ENCODE measurements at places on chromosomes 7 and 10.

- no peak for DNase-seq
Observed at GRCh38 chr10:102555781-102556328, 52.1 kb downstream of the SUFU start.

DNA sequence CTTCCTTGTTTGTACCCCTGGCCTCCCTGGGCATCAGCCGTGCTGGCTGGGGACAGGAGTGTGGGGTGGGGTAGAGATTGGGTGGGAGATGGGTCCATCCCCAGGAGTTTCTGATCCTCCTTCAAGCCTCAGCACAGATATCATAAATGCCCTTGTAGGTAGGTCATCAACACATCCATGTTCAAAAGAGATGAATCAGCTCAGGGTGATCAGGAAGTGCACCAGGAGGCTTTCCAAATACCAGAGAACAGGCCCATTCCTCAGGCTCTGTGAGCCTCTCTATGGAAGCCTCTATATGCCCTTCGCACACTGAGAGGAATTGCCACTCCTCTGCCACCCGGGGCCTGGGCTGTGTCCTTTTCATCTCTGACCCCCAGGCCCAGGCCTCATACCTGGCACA is 31.9 kb upstream of the ADCYAP1R1 start:
- DNase-seq, result no peak

DNA sequence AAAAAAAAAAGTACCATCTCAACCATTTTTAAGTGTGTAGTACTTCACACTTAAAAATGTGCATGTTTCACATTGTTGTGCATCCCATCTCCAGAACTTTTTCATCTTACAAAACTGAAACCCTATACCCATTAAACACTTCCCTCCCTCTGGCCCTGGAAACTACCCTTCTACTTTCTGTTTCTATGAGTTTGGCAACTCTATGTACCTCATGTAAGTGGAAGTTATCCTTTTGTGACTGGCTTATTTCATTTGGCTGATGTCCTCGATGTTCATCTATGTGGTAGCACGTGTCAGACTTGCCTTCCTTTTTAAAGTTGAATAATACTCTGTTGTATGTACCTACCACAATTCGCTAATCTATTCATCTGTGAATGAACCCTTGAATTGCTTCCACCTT is 12.2 kb downstream of the KCNMA1 start:
- DNase-seq, result no peak

DNA sequence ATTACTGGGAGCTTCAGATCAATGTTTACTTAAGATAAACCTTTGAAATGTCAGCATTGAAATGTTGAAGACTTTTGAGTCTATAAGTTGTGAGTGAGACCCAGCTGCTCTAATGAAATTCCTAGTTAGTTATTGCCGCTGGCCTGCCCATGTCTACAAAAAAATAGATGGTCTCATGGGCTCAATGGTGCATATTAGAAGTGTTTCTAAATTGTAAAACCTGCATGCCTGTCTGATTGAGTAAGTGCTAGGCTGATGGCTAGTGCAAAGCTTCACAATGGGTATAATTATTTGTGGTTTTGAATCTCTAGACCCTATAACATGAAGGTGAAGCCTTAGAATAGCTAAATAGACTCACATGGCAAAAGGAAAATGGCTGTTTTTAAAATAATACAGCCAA is 234.5 kb downstream of the SORCS3 start:
- DNase-seq, result no peak

DNA sequence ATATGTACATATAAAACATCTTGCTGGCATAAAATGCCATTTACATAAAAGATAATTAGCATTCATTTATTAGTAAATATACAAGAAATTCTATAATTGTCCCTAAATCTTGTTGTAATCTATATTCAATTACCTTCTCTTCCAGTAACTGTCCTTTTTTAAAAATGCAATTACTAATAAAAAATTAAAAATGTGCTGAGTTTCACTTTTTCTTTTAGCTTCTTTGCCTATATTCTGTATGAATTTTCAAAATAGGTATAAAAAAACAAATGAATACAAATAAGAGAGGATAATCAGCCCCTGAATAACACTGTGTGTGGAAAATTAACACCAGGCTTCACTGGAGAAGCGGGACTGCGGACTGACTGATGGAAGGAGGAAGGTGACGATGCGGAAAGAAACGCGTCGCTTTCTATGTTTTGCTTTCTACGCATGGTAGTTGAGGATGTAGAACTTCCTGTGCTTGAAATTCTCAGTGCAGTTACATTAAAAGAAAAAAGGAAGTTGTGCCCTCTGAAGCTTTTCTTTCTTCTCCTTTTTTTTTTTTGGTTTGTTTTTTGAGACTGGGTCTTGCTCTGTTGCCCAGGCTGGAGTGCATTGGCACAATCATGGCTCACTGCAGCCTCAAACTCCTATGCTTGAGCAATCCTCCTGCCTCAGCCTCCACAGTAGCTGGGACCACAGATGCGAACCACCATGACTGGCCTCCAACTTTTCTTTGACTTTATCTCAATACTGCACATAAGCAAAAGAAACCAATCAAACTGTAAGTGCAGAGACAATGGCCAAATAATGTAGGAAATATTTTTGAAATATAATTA is 7.4 kb upstream of the ZMYND11 start:
- peak; percentile 9 for DNase-seq

DNA sequence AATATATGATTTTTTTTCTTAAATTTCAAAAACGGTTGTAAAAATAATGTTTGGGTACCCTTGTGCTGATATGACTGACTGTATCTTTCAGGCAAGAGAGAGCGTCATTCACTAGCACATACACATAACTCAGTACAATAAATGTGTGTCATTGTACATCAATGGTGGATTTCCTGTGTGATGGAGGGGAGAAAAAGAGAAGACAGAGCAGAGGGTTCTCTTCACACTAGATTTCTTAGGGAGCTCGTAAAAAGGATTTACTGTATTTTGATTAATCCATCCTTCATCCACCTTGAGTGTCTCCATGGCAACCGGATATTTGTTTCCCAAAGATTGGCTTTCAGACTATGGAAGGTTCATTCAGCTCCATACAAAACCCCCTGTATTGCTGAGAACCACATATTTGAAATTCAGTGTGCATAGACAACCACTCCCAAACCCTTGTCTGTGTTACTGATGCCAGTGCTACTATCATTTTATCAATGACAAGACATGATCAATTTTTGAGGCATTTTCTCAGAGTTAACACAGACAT is 150.6 kb downstream of the AKR1D1 start:
- DNase-seq, result no peak

DNA sequence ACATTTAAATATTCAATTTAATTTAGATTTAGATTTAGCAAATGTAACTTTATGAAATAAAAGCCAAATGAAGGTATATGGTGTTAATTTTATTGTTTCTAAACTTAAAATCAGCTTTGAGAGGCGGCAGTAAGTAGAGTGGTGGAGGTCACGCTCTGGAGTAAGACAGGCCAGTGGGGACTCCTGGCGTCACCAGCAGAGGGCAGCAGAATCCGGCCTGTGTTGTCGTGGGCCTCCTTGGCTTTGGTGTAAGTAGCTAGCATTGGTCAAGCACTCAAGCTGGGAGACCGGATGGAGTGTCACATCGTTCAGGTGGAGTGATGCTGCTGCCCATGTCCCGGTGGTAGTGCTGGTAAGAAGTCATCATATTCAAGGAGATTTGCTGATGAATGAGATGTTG is 98.7 kb upstream of the DNAJB6 start:
- no peak for DNase-seq

- no peak for DNase-seq
Observed at GRCh38 chr7:129612112-129613015, 844 bp downstream of the NRF1 start.

DNA sequence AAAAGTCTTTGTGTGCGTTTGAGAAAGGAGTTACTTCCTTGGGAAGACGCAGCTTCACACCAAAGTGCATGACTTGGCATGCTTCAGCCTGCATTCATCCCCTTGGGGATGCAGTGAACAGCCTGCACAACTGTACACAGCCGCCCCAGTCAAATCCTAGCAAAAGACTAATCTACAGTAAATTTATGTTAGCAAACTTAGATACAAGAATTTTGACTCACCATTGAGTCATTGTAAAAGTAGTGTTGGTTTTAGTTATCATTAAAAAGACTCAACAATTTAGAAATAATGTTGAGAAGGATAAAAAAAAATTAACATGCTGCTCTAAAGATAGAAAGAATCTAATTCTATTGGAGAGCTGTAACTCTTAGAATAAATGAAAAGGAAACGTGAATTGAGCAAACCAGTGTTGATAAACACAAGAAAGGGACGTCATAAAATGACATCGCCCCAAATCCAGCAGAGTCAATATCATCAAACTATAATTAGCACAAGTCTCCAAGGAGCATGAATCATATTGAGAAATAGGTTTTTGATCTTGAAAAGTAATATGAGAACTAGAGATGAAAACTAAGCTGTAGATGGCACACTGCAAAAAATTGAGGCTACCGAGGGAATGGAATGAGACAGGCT is 11.9 kb upstream of the OPTN start:
- DNase-seq, result no peak

- no peak for DNase-seq
Observed at GRCh38 chr7:158534598-158534997, 53.0 kb downstream of the PTPRN2 start.

DNA sequence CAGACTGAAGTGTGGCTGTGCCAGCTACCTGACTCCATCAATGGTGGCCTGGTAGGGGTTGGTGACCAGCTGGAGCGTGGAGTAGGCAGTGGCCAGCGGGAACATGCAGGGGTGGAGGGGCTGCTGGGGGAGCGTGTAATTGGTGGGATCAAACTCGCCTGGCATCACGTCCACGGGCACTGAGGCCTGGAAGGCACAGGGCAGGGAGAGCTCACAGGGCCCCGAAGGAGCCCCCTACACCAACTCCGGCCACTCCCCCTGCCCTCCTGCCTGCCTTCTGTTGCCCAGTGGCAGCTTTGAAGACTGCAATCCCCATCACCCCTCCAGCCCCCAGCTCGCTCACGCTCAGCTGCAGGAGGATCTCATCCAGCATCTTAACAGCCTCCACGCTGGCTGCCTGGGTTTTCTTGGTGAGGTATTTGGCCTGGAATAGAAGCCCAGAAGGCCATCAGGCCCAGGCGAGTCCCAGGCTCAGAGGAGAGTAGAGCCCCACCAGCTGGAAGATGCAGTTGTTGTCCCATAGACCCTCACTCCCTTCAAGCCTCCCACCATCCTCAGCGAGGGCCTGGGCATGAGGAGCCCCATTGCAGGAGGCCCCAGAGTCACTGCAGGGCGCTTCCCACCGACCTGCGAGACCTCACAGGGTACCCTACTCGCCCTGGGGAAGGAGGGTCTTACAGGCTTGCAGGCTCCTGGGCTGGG is 7.1 kb downstream of the POLD2 start:
- DNase-seq, result no peak

- DNase-seq, result no peak
Observed at GRCh38 chr10:112756235-112756527, 193.9 kb upstream of the TCF7L2 start.

GRCh38 chr10:91296471-91296870 is 76.0 kb downstream of the PCGF5 start:
- DNase-seq, result no peak

DNA sequence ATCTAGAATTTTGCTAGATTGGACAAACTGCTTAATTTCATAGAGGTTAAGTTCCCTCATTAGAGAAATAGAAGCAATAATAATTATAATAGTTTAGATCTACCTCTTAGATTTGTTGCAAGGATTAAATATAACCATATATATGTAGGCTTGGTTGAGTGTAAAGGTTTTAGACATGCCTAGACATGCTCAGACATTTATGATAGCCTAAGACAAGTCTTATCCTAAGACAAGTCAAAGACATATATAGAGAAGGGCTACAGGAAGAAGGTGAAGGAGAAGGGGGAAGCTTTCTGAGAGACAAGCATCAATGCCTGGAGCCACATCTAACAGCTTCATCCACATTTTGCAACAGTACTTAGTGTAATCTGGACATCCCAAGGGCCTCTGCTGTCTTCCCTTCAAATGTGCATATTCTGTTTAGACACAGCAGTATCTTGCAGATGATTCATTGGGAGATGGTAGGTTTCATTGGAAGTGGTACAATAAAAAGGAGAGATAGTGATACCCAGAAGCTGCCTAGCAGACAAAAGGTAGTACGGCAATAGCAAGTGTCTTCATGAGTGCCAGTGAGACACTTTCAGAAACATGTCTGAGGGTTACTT is 146.5 kb downstream of the HGF start:
- no peak for DNase-seq

DNA sequence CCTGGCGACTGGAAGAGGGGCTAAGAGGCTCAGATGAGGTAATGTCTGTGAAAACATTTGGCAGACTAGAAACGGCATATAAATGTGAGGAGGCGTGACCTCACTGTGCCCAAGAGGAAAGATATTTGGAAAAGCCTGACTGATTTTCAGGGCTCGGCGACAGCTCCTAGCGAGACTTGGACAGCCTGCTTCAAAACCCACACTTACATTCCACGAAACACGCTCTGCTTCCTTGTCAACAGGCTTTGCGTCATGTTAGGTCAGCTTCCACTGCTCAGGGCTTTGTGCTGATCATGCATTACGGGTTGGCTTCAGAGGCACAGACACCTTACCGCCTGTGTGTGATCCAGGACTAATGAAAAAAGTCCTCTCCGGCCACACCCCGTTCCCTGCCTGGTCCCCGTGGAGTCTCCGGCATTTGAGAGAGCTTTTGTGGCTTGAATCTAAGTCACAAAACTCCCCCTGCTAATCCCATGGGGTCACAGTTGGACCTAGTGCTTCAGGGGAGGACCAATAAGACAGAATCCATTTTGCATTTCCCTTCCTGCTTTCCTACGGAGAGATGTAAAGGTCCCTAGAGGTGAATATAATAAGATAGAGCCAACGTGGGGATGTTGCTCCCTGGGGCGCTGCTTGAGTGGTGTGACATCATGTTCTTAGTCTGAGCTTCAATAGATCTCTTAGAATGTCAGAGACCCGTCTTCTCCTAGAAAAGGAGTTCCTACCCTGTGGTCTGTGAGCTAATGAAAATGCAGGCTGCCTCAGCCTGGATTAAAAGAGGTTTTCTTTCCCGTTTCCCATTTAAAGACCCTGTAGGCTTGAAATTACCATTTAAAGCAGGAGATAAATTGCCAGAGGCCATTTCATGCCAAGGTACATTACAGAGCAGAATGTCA is 25.5 kb downstream of the FGFBP3 start:
- no peak for DNase-seq

DNA sequence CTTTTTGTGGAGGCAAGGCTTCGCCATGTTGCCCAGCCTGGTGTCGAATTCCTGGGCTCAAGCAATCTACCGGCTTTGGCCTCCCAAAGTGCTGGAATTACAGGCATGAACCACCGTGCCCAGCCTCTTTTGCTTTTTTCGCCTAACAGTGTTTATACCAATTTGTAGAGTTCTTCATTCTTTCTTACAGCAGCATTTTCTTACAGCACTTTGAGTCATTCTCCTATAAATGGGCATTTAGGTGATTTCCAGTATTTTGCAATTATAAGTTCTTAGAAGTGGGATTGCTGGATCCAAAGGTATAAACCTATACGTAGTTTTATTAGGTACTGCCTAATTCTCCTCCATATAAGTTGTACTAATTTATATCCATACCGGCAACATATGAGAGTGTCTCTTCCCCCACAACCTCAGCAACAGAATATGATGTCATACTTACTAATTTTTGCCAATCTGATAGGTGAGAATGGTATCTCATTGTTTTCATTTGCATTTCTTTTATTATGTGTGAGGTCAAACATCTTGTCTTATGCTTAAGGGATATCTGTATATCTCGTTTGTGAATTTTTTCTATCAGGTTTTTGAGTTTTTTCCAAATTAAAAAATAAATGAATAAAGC is 39.1 kb downstream of the SUFU start:
- no peak for DNase-seq

All from stimulated activated CD8-positive, alpha-beta memory T cell treated with anti-CD3 and anti-CD28 coated beads, Interleukin-4, amount 100 ng/mL, for 1 hour (primary cell).